Breast epithelium (tissue), 4 donors: ENCODE measurements at places on chromosomes 11 and 22. TPM values are rescaled to one million over a fixed set of nuclear protein-coding genes. Genes with fewer than 3 reads are reported as not detected.
A peak's percentile ranks its signal among the peaks of the same experiment; 100 is the strongest.

GRCh38 chr11:31110830-31111229 lies 258.7 kb downstream of the DCDC1 start:
- no peaks in the 10 kb centered on the region for H3K36me3 ChIP-seq
- no peaks in the 10 kb centered on the region for H3K27me3 ChIP-seq
- no peaks in the 10 kb centered on the region for H3K4me1 ChIP-seq
- H3K27ac ChIP-seq = no peak overlapping the region
- no peak overlapping the region for H3K4me3 ChIP-seq

- no peak overlapping the region for H3K4me3 ChIP-seq
- H3K36me3 ChIP-seq = no peaks in the 10 kb centered on the region
- peak overlapping the region; percentile 47 for H3K27ac ChIP-seq
These were observed 303.7 kb upstream of the PLET1 start for GRCh38 chr11:112564228-112564955.

MS4A6A gene
- 35.1 TPM for total RNA-seq

GRCh38 chr11:45500451-45500850 lies 165.0 kb downstream of the CHST1 start:
- no peak overlapping the region for H3K27ac ChIP-seq
- H3K4me1 ChIP-seq = no peaks in the 10 kb centered on the region
- H3K27me3 ChIP-seq = no peaks in the 10 kb centered on the region
- H3K36me3 ChIP-seq = no peaks in the 10 kb centered on the region

- H3K4me3 ChIP-seq = peak overlapping the region; percentile 99
- DNase-seq = no peak
- H3K4me1 ChIP-seq = peaks cover 10% of the 10 kb centered on the region
- peak overlapping the region; percentile 95 for H3K27ac ChIP-seq
- no peaks in the 10 kb centered on the region for H3K27me3 ChIP-seq
These were observed 327 bp upstream of the MED17 start for GRCh38 chr11:93783765-93784144.

GRCh38 chr22:33337524-33337923 lies 279.3 kb upstream of the SYN3 start:
- no peaks in the 10 kb centered on the region for H3K36me3 ChIP-seq
- H3K27me3 ChIP-seq = no peaks in the 10 kb centered on the region
- H3K27ac ChIP-seq = no peak overlapping the region
- no peak for DNase-seq
- no peak overlapping the region for H3K4me3 ChIP-seq

GRCh38 chr11:75238595-75239440 lies 1.8 kb upstream of the TPBGL start:
- H3K36me3 ChIP-seq = no peaks in the 10 kb centered on the region
- H3K4me1 ChIP-seq = peaks cover 4% of the 10 kb centered on the region
- no peak overlapping the region for H3K4me3 ChIP-seq
- H3K27ac ChIP-seq = no peak overlapping the region
- no peak for DNase-seq

DNA sequence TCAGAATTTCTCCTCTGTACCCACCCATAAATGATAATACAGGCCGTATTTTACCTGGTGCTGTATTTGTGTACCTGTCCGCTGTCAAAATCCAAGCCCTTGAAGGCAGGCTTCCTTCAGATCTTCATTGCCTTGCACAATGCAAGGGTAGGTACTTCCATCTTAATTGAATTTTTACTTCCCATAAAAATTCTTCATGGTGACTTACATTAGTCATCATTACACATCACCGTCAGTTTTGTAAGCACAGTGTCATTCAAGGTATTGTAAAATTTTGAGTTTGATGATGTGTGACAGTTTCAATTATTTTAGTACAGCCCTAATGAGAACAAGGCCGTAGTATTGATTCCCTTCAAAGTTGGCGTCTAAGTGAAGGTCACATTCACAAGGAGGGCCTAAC lies 770 bp upstream of the TSG101 start:
- DNase-seq = no peak
- H3K27ac ChIP-seq = peak overlapping the region; percentile 98
- no peaks in the 10 kb centered on the region for H3K27me3 ChIP-seq

DNA sequence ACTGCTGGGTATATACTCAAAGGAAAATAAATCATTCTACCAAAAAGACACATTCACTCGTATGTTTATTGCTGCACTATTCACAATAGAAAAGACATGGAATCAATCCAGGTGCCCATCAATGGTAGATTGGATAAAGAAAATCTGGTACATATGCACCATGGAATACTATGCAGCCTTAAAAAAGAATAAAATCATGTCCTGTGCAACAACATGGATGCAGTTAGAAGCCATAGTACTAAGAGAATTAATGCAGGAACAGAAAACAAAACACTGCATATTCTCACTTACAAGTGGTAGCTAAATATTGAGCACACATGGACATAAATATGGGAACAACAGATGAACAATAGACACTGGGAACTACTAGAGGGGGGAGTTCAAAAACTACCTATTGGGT lies 96.3 kb downstream of the FAM76B start:
- no peaks in the 10 kb centered on the region for H3K27me3 ChIP-seq
- H3K36me3 ChIP-seq = no peaks in the 10 kb centered on the region
- DNase-seq = no peak

DNA sequence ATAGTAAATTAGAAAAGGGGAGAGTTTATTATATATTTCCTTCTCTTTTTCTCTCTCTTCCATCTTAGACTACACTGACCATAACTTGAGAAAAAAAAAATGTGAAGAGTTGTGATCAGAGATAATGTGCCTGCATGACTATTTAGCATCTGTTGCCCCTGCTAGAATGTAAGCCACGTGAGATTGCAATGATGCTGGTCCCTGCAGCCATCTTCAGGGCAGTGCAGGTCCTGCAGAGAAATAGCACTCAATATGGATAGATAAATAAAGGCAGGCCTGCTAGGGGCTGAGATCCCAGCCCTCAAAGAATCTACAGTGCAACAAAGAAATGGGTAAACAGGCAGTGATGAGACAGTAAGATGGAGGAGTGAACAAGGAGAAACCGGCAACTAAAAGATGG lies 7.8 kb upstream of the DKK3 start:
- no peaks in the 10 kb centered on the region for H3K36me3 ChIP-seq
- H3K4me3 ChIP-seq = no peak overlapping the region
- DNase-seq = no peak
- H3K4me1 ChIP-seq = no peaks in the 10 kb centered on the region
- H3K27me3 ChIP-seq = no peaks in the 10 kb centered on the region
- no peak overlapping the region for H3K27ac ChIP-seq

GRCh38 chr11:60859616-60860250 lies 4.0 kb upstream of the PTGDR2 start:
- no peaks in the 10 kb centered on the region for H3K36me3 ChIP-seq
- H3K4me3 ChIP-seq = no peak overlapping the region
- no peak for DNase-seq
- H3K27me3 ChIP-seq = no peaks in the 10 kb centered on the region

DNA sequence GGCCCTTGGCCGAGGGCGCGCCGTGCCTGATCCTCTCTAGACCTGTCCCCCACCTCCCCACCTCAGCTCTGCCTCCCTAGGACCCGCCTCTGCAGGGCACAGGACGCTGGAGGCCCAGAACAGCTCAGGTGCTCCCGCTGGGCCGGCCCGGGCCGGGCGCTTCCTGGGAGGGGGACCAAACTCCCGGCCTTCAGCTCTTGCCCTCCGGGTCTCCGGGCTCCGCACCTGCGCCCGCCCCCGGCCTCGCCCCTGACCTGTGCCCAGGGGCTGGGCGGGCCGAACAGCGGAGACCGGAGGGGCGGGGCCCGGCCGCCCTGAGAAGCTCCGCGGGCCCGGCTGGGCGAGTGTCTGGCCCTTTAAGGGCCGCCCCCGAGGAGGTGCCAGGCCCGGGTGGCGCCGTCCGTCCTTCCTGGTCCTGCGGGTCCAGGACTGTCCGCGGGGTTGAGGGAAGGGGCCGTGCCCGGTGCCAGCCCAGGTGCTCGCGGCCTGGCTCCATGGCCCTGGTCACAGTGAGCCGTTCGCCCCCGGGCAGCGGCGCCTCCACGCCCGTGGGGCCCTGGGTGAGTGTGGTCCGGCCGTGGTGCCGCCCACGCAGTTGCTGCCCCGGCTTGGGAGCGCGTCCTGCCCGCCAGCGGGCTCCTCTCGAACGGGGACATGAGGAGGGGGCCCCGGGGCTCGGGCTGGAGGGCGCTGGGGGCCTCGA lies at the start of gene SSH3:
Gene SSH3 (plus strand): TSS at position 399 of the 703 bp plus-strand sequence. CDS start 96 bp downstream, at position 495.
- no peaks in the 10 kb centered on the region for H3K27me3 ChIP-seq
- no peaks in the 10 kb centered on the region for H3K36me3 ChIP-seq
- H3K4me3 ChIP-seq = peak within 1 kb of the TSS; percentile 92
- DNase-seq = peak; percentile 73
- H3K27ac ChIP-seq = peak within 1 kb of the TSS; percentile 93
- H3K4me1 ChIP-seq = peaks cover 10% of the 10 kb centered on the region

DNA sequence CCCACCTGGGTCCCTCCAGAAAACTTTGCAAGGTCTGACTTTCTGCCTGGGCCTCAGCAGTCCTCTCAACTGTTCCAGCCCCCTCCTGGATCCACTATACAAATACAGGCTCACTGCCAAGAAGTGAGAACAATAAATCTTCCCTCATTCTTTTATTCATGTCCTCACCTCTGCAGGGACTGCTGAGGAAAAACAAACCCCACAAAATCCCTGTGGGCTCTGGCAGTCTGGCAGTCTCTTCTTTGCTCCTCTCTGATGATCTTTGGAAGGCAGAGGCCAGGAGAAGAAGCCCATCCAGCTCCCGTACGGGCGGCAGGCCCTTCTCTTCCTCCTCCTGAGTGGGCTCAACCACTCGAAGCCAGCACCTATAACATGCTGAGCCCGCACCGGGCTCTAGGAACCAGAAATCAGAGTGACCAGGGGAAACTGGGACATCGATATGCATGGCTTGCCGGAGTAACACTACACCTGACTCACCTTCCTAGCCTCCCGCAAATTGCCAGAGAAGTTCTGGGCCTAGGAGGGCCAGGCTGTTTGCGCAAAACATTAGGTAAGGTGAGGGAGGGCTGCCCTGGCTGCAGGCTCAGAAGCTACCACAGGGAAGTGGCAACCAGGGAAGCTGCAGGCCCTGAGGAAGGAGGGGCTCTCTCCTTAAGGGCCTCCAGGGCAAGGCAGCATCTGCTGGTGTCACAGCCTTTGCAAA lies 24.2 kb downstream of the TMPRSS5 start:
- no peak for DNase-seq
- H3K4me1 ChIP-seq = no peaks in the 10 kb centered on the region
- no peaks in the 10 kb centered on the region for H3K27me3 ChIP-seq
- no peaks in the 10 kb centered on the region for H3K36me3 ChIP-seq
- H3K27ac ChIP-seq = peak overlapping the region; percentile 57
- no peak overlapping the region for H3K4me3 ChIP-seq

TPST2 gene
- total RNA-seq = 81.9 TPM

GRCh38 chr11:127381247-127381646 lies 380.7 kb upstream of the KIRREL3 start:
- H3K27ac ChIP-seq = no peak overlapping the region
- DNase-seq = no peak
- H3K27me3 ChIP-seq = no peaks in the 10 kb centered on the region
- H3K4me1 ChIP-seq = no peaks in the 10 kb centered on the region

DNA sequence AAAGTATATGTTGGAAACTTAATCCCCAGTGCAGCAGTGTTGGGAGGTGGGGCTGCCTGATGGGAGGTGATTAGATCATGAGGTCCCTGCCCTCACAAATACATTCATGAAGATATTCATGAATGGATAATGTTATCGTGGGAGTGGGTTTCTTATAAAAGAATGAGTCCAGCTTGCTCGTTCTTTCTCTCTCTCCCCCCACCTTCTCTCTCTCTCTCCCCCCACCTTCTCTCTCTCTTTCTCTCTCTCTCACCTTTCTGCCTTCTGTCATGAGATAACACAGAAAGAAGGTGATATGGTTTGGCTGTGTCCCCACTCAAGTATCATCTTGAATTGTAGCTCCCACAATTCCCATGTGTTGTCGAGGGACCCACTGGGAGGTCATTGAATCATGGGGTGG lies 66.7 kb upstream of the NUP50 start:
- no peak for DNase-seq
- no peak overlapping the region for H3K4me3 ChIP-seq
- no peak overlapping the region for H3K27ac ChIP-seq

MOGAT2 gene
- total RNA-seq = 7.3 TPM

DNA sequence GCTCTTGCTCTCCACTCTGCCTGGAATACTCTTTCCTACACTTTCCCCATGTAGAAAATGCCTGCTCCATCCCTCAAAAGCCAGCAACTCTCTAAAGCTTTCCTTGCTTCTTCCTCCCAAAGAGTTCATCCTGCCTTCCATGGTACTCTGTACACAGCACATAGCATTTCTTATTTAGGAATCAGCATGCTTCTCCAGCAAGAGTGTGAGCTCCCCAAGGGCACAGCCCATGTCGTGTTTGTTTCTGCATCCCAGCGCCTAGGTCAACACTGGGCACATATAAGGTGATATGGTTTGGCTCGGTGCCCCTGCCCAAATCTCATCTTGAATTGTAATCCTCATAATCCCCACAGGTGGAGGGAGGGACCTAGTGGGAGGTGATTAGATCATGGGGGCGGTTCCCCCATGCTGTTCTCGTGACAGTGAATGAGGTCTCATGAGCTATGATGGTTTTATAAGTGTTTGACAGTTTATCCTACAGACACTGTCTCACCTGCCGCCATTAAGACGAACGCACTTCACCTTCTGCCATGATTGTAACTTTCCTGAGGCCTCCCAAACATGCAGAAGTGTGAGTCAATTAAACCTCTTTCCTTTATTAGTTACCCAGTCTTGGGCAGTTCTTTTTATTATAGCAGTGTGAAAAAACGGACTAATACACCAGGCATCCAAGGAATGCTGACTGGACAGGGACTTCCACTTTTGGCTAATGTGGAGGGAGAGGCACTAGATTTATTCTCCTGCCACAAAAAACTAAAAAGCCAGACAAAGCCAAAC lies 8.2 kb downstream of the VPS37C start:
- H3K4me3 ChIP-seq = no peak overlapping the region
- no peaks in the 10 kb centered on the region for H3K27me3 ChIP-seq
- H3K36me3 ChIP-seq = no peaks in the 10 kb centered on the region
- peaks cover 29% of the 10 kb centered on the region for H3K4me1 ChIP-seq

- no peaks in the 10 kb centered on the region for H3K4me1 ChIP-seq
- no peak overlapping the region for H3K4me3 ChIP-seq
- H3K27me3 ChIP-seq = no peaks in the 10 kb centered on the region
- DNase-seq = no peak
These were observed 363.1 kb downstream of the MN1 start for GRCh38 chr22:27438271-27438980.

DNA sequence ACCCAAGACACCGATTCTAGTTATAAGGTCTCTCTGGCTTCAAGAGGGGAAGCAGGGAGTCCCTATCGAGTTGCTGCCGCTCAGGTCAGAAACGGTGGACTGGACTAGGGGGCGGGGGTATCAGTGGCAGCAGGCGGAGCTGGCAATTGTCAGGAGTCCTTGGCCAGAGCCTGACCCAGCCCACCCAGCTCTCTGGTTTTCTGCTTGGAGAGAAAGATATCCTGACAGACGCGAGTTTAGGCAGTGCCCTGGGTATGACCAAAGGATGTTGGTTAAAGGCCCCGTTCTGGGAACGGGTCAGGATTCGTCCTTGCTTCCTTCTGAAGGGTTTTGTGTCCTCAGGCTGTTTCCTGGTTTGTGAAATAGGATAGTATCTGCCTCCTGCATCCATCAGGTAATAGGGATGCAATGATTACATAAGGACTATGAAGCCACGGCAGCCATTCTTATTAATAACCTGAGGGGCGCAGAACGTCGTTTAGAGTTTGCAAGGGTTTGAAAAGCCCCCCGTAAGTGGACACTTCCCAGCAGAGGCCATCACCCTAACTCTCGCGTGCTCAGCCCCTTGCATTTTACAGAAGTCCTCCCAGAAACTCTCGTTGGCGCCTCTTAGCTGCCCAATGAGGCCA lies 700 bp upstream of the DEPDC5 start:
- peak overlapping the region; percentile 79 for H3K4me3 ChIP-seq
- H3K27me3 ChIP-seq = no peaks in the 10 kb centered on the region
- peak overlapping the region; percentile 97 for H3K27ac ChIP-seq
- no peaks in the 10 kb centered on the region for H3K36me3 ChIP-seq
- H3K4me1 ChIP-seq = peaks cover 12% of the 10 kb centered on the region
- no peak for DNase-seq

KCNE3 gene
- 15.8 TPM for total RNA-seq
